ENCODE measurements at places on chromosomes 12 and 14.

GRCh38 chr14:72164420-72165228, 232.4 kb downstream of the RGS6 start:
- DNase-seq = no peak

DNA sequence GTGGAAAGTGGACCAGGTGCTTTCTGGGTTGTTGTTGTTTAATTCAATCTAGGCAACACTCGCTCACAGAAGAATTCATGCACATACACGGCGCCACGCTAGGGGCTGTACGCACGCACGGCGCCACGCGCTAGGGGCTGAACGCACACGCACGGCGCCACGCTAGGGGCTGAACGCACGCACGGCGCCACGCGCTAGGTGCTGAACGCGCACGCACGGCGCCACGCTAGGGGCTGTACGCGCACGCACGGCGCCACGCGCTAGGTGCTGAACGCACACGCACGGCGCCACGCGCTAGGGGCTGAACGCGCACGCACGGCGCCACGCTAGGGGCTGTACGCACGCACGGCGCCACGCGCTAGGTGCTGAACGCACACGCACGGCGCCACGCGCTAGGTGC, 54.3 kb downstream of the NINJ2 start:
- no peak for DNase-seq

DNA sequence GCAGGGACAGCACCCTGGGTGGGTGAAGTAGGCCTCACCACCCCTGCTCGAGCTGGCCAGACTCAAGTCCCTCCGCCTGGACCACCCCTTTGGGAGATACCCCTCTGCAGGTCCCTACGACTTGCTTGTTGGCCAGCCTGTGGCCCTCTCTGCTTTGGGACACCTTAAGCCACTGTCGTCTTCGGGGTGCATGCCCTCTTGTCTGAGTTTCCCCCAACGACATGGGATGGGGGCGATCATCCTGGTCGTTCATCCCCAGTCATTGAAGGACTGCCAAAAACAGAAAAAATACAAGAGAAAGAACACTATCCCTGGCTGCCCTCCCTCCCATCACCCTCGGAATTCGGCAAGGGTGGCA, 151.1 kb downstream of the DPF3 start:
- no peak for DNase-seq

DNA sequence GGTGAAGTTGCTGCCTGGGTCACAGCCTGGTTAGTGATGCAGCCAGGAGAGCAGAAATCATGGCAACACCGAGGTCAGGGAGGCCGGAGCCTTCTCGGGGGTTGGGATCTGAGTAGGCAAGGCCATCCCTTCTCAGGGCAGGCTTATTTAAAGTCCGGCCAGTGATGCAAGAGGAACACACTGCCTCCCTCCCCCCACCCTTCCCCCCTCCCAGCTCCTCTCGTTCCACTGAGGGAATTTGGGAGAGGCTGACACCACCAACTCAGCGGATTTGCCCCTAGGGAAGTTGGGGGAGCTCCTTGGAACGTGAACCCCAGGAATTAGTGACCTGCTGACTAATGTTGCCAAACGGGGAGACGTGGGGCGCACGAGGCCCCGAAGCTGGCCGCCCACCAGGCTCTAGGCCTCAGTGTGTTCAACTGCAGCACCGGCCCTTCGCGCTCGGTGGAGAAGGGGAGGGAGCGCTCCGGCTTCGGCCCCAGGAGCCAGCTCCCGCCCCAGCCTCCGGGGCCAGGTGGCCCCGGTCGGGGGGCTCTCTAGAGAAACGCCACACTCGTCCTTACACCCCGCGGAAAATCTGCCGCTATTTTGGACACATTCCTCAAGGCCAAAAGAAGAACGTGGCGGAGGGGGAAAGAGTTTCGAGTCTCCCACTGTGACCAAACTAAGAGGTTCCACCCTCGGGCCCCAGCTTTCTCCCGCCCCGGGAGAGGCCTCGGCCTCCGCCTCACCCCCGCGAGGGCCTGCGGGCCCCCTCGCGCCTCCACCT, 1.6 kb downstream of the CTDSP2 start:
- DNase-seq = peak; percentile 21

DNA sequence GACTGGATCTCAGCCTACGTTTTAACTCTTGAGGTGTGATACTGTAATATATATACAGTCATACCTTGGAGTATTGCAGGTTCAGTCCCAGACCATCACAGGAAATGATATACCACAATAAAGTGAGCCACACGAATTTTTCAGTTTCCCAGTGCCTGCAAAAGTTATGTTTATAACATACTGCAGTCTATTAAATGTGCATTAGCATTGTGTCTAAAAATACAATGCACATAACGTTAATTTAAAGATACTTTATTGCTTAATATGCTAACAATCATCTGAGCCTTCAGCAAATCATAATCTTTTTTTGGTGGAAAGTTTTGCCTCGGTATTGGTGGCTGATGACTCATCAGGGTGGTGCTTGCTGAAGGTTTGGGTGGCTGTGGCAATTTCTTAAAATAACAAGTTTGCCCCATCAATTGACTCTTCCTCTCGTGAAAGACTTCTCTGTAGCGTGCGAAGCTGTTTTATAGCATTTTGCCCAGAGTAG, 18.9 kb downstream of the PYROXD1 start:
- no peak for DNase-seq

DNA sequence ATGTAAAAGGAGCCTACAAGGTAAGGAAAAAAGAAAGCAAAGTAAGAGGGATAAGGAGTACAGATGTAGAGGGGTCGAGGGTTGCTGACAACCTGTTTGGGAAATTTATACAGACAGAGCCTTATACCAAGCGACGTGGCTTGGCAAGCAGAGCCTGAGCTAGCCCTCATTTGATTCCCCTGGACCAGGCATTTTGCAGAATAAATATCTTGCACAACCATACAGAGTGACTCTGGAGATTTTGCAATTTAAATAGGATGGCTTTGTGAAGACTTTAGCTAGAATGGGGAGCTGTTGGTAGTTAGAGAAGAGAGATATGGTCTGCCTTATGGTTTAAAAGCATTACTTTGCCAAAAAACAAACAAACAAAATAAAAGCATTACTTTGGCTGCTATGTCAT, 11.1 kb upstream of the ANO6 start:
- no peak for DNase-seq

DNA sequence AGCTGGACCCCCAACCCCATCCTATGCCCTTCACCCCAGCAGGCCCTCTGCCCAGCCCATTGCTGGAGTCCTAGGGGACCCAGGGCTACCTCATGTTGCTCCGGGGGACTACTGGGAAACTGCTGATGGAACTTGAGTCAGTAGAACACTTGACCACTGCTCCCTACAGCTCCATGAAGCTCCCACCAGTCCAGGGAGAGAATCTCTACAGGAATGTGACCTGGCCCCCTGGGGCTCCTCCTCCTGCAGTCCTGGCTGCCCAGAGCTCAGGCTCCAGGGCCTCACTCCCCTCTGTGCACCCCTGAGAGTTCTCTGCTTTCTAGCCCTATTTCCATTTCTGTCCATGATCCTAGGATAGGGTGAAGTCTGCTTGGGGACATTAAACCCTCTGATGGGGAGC, 10.8 kb upstream of the AQP2 start:
- no peak for DNase-seq

DNA sequence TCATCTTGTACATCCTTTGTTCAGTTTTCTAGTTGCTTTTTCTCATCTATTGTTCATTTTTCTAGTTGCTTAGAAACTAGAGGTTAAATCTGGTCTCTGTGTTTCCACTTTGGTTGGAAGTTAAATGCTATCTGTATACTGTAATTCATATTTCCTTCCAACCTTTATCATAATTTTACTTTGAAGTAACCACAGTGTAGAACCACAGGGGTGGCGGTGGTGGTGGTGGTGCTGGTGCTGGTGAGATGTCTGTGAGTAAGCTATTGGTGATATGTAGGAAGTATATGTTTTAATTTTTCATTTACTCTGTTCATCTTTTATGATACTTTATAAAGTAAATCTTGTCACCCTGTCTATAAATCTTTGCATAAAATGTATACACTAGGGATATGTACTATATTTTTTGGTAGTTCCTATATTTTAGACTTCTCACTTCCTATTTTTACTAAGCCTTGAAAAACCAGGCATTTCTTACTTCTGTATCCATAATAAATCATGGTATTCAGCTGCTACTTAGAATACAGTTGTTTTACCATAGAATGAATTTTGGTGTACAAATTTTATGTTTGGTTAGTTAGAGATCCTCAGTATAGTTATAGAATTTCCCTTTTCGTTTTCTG, 31.9 kb downstream of the CCDC91 start:
- DNase-seq = no peak

DNA sequence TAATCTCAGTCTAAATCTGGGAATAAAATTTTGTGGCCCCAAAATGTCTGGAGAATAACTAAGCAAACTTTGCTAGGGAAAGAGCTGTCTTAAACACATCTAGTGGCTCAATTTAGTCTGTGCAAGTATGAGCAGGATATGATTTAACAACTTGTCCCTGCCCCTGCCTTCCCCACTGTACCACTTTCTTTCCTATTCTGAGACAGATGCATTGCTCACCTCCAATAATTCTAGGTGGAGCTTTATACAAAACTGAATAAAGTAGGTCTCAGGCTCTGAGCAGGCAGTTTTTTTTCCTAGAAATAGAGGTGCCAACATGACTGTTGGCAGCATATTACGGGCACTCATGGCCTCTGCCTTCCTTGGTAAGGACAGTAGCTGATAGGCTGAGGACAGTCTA, 412.1 kb downstream of the DAD1 start:
- no peak for DNase-seq

DNA sequence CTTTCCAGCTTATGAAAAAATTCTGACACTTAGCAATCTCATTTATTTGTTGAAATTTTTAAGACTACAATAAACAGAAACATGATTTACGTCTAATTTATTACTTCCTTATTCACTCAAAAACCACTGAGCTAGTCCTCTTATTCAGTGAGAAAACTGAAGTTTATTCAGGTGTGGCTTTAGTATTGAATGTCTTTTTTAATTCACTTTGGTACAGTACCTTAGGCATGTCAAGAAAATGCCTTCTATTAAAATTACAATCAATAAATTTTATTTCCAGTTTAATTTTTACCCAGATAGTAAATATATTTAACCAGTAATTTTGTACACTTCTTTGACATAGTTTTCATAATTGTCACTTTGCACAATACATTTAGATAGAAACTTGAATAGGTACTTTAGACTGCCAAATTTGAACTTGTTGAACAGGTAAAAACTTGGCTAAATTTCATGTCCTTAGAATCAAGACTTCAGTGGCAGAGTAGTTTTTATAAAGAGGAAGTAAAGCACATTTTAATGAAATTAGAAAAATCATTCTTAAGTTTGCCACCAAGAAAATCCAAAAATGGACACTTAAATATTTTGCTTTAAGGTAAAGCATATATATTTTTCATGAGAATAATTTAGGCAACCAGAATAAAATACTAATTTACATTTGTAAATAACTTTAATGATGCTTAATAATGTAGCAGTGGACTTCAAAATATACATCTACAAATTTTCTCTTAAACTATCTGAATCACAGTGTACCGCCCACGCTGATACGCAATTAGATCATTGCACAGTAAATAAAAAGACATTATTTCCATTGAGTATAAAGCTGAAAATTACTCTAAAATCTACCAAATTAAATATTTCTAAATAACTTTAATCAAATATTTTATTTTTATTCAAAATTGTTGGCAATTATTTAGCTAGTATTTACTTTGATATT, 159.1 kb downstream of the RASSF9 start:
- DNase-seq = no peak

DNA sequence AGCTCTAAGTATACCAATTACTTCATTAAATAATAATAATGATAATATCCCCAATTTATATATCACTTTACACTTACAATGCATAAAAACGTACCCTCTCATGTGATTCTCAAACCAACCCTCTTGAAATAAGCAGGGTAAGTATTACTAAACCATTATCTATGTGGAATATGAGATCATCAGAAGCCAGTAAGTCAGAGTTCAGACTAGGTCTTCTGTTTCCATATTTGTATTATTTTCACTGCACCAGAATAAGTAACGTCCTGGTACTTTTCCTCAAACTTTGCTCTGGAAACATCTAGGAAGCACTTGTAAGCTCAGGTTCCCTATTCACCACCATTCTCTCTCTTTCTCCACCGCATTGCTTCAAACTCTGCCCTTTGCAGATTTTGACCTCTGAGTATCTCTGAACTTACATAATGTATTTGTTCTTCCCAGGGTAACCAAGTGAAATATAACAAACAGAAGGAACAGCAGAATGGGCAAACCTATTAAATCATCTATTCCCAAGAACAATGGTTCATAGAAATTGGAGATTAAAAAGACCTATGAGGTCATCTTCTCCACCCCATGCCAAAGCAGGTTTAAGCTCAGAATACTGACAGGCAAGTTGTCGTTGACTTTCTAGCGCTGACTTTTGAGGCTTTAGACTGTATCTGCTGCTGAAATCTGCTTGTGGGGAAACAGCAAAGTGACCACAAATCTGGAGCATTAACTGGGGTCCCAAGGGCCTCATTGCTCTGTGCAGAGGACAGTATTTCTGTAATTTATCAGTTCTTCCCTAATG, 161.3 kb upstream of the FAR2 start:
- no peak for DNase-seq

DNA sequence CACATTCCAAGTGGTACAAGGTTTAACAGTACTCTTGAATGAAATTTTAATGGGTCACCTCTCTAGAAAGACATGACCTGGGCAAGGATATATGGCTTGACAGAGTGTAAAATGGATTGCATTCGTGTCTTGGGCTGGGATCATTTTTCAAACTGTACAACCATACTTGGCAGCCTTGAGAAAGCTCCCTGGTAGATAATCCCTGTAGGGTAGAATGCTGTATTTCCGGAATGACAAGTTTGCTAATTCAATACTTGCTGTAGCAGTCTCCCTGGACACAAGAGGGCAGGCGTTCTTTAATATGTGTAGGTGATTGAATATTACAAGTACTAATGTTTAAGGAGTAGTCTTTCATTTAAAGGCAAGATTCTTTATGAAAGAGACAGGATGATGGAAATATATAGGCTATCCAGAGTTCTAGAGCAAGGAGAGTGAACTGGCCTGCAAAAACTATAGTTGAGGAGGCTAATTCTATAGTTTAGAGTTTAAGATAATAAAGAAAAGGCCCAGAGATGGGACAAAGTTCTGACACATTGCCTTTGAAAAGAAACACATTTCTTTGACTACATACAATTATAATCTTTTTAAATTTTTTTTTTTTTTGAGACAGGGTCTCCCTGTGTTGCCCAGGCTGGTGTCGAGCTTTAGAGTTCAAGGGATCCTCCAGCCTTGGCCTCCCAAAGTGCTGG, 53.4 kb downstream of the PLBD1 start:
- DNase-seq = no peak

- DNase-seq = no peak
Measured at GRCh38 chr14:99563749-99564129, 40.3 kb downstream of the CCDC85C start.

- no peak for DNase-seq
Measured at GRCh38 chr14:50666772-50667683, 1.1 kb downstream of the SAV1 start.

GRCh38 chr14:72549026-72549425, 344.9 kb downstream of the DPF3 start:
- DNase-seq = no peak

DNA sequence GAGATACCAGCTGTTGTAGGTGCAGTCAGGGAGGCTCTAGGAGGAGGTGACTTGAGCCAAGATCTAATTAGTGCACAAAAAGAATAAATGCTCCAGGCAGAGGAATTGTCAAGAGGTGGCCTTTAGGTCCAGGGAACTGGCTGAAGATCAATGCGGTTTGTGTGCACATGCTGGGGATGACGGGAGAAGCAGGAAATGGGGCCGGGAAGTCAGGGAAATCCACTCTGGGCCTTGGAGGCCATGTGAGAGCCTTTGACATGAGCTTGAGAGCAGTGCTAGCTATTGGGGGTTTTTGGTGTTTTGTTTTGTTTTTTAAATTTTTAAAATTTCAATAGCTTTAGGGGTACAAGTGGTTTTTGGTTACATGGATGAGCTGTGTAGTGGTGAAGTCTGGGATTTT, 67.4 kb downstream of the MVK start:
- no peak for DNase-seq

GRCh38 chr12:110636516-110636915, 22.6 kb downstream of the TCTN1 start:
- no peak for DNase-seq

All from nucleus accumbens (tissue), 56 donors.